Activated T-cell treated with anti-CD3 and anti-CD28 coated beads for 4 hours (primary cell): ENCODE measurements at places on chromosomes 5 and 9.

- no peak for DNase-seq
Observed at GRCh38 chr5:131171276-131171810, 599 bp downstream of the LYRM7 start.

- no peak for DNase-seq
Observed at GRCh38 chr5:36505021-36505420, 101.4 kb upstream of the SLC1A3 start.

GRCh38 chr9:33921967-33922895 is 105.3 kb downstream of the UBE2R2 start:
- DNase-seq, result no peak

DNA sequence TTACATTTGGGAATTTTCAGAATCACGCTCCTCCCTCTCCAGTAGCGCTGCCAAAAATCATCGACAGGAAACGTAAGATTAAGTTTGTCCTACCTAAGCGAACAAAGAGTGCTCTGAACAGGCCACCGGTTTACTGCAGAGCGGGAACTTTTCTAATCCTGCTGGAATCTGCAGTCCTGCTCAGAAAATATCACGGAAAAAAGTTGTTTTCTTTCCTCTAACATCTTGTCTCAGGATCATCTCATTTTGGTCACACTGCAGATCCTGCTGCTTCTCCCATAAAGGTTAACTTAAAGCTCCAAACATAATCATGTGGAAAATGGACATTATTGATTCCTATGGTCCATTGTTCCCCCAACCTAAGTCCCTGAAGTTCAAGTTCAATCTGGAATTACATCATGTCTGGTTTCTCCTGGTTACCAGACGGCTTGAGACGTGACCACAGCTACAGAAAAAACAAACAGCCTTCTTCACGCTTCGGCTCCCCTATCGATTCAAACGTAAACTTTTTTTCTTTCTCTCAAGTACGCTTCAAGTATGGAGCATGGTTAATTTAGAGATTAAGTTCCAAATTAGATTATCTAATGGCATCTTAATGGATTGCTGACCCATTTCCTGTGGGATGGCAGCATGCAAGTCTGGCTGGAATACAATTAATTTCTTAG is 217.6 kb downstream of the NFIB start:
- no peak for DNase-seq

DNA sequence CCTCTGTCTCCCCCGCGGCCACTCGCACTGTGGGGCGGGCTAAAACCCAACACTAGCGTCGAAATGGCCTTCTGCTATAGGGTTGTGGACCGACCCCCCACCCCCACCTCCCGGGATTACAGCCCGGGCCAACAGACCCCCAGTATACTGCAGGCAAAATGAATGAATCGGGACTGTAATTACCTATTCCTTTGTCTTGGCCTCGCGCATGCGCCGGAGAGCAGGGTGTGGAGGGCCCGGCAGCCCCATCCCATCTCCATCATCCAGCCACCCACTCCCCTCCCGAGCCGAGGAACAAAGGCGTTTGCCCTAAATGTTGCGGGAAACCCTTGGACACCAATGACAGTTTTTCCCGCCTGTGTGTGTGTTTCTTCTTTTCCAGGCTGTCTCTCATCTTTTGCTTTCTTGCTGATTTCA is 1.6 kb downstream of the BASP1 start:
- DNase-seq, result no peak
